ENCODE measurements at places on chromosomes 16 and 17.

- DNase-seq: no peak
Observed at GRCh38 chr16:67943256-67943618, 683 bp downstream of the LCAT start.

DNA sequence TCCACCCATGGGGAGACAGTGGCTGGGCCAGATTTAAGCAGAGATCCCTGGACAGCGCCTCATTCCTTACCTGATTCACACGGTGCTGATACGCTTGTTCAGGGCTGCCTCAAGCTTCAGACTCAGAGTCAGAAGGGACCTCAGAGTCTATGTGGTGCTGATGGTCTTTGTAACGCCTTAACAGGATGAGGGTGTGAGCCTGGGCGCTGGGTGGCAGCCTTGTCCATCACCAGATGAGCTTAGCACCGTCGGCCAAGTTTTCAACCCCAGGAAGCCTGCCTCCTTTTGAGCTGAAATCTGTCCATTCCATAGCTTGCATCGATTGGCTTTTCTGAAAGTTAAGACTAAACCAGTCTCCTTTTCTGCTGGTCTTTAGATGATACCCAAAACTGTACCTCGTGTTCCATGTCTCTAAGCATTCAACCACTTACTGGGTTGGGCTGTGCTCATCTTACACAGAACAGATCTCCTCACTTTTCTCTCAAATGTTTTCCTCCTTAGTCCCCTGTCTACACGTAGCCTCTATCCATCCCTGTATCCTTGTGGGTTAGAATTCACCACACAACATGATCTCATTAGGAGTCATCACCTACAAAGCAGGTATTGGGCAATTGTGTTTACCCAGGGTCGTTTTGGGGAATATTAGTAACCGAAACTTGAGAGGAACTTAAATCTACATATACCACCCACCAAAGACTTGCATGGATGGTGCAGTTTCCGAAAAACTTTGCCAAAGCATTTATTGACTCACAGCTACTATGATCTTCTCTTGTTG is 573.4 kb downstream of the CDH13 start:
- no peak for DNase-seq

- no peak for DNase-seq
Observed at GRCh38 chr16:69195369-69196029, 8.5 kb downstream of the SNTB2 start.

- no peak for DNase-seq
Observed at GRCh38 chr16:69633375-69633774, 67.6 kb downstream of the NFAT5 start.

DNA sequence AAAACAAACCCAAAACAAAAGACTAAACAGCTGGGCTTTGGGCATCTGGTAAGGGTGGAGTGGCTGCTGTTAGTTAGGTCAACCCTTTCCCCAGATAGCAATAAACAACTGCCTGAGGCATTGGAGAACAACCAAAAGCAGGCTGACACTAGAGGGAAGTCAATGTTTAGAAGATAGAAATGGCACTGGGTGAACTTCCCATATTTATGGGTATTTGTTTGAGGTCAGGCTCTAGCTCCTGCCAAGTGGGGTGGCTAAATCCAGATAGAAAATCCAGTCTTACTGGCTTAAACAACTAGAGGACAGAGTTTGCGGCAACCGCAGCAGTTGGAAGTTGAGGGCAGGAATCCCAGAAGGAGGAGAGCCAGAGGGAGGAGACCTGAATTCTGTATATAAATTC is 79.4 kb downstream of the SDK2 start:
- no peak for DNase-seq

GRCh38 chr17:28968914-28969295 is 17.6 kb upstream of the PHF12 start:
- peak; percentile 34 for DNase-seq

DNA sequence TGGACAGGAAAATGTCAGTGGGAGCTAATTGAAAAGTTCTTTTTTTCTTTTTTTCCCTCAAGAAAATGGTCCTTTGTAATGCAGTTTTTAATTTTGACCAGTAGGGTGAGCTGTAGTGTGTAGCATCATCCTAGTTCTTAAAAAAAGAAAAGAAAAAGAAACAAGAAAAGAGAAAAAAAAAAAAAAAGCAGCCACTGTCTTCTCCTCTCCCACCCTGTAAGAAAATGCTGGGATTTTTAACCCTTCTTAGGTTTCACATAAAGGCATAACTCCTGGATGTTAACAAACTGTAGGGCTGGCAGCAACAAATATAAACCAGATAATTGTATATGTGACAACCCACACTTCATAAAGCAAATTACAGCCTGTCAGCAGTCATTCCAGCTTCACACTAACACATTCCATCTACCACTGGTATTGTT is 78.1 kb downstream of the SKAP1 start:
- DNase-seq: peak; percentile 35

- no peak for DNase-seq
Observed at GRCh38 chr16:87409781-87410180, 17.6 kb downstream of the MAP1LC3B start.

DNA sequence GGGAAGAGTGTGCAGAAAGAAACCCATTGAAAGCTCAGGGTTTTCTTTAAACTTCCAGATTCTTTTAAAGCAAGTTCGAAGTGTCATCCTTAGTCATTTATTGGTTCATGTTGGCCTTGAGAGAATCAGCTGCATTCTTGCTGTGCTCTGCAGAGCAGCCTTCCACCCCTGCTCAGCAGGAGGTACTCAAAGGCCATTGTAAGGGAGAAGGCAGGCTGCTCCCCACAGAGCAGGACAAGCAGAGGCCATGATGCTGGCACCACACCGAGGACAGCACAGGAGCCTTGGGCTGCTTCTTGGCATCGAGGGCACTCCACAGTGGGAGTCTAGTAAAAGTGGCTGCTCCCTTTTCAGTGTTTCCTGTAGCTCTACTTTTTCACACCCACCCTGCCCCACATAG is 29.6 kb downstream of the NMT1 start:
- DNase-seq: no peak

- peak; percentile 54 for DNase-seq
Observed at GRCh38 chr16:9081158-9081557, 10.3 kb upstream of the HAPSTR1 start.

GRCh38 chr17:72702136-72702735 is 390.3 kb downstream of the SLC39A11 start:
- no peak for DNase-seq

DNA sequence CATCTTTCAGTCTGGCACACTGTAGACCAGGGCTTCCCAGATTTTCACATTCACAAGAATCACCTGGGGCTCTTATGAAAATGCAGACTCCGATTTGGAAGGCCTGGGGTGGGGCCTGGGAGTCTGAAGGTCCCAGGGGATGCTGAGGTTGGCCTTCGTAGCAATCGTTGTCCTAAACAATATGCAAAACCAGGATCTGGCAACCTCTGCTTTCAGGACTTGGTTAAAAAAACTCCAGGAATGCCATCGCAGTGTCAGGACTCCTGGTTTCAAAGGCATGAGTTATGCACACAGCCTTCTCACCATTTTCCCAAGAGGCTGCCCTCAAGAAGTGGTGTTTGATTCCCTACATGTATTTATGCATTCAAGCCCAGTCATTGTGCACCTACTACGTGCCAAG is 6.7 kb downstream of the CLEC19A start:
- DNase-seq: no peak

DNA sequence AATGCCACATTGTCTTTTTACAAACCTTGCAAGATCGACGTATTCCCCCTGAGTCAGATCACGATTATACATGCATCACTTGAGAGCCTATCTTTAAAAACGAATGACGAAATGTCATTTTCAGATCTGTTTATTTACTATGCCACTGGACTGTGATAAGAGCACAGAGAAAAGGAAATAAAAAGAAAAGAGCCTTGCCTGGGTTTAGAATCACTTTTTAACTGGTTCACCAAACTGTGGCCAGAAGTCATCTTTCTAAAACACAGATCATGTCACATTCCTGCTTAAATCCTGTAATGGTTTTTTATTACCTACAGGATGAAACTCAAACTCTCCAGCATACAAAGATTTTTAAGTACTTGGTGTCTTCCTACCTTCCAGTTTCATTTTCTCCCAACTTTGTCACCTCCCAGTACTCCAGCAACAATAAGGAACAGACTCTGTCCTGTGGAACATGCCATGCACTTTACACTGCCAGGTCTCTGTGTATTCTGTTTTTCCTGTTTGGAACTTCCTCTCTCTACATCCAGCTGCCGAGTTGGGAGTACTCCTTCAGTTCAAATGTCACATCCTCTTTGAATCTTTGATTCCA is 91.5 kb downstream of the SNX11 start:
- DNase-seq: peak; percentile 8

DNA sequence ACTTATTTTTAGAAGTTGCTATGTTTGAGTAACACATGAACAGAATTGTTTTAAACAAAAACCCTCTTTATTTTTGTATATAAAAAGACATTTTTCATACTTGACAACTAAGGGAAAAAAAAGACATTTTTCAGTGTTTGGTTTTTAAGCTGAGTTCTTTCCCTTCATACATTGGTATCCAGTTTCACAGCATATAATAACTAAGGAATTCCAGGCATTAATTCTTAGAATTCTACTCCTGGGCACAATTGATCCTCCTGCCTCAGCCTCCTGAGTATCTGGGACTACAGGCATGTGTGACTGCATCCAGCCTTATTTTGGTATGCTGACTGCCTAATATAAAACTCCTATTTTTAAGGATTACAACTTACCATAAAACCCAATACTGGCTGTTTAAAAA is 8.4 kb downstream of the FBXO47 start:
- no peak for DNase-seq

DNA sequence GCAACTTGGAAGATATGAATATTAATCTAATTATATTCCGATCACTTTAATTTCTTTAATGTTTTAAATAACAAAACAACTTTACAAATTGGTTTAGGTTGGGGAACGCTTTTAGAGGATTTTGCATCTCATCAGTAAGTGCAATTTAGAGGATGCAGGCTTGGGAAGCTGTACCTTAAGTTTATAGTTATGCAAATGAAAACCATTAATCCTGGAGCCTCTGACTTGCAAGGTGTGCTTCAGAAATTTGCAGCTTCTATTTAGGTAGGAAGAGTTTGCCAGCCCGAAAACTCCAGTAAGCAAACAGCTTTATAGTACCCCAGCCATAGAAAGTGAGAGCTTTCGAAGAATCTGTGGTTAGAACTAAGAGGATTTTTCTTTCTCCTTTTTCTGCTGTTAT is 547.0 kb downstream of the MAF start:
- no peak for DNase-seq

GRCh38 chr17:10042589-10043244 is 137.6 kb upstream of the RCVRN start:
- DNase-seq: no peak

GRCh38 chr16:94918-95265 is 16.9 kb downstream of the MPG start:
- DNase-seq: no peak

GRCh38 chr17:41635121-41636097 is 11.0 kb upstream of the KRT17 start:
- no peak for DNase-seq

- DNase-seq: peak; percentile 62
Observed at GRCh38 chr17:60371818-60372510, 20.0 kb downstream of the USP32 start.

GRCh38 chr16:17404941-17405689 is 65.6 kb downstream of the XYLT1 start:
- peak; percentile 39 for DNase-seq

GRCh38 chr16:69486724-69487123 is 62.3 kb downstream of the CYB5B start:
- no peak for DNase-seq

- DNase-seq: no peak
Observed at GRCh38 chr16:81310045-81310644, 4.6 kb upstream of the GAN start.

DNA sequence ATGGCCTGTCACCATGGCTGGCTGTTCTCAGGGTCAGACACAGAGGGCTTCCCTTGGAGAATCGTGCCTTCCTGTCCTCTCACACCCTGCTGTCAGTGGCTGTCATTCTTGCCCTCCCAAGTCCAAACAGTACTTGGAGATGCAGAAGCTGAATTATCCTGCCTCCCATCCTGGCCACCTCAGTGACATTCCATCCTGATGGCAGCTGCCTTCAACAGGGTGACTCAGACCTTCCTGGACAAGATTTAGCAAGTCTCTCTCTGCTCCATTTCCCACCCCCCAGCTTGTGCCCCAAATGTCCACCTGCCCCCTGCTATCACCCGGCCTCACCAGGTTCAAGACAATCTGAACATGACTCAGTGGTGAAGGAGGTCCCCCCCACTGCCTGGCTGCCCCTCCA is 4.8 kb upstream of the KRT36 start:
- DNase-seq: no peak

GRCh38 chr17:48462946-48463345 is 32.9 kb upstream of the SKAP1 start:
- DNase-seq: no peak

GRCh38 chr16:64180136-64180900 is 941.5 kb downstream of the CDH11 start:
- no peak for DNase-seq
